Breast epithelium (tissue), 4 donors: ENCODE measurements at places on chromosomes 2 and 18.

- DNase-seq: peak; percentile 37
Observed at GRCh38 chr18:79608999-79609461, 70.6 kb upstream of the CTDP1 start.

GRCh38 chr2:230326453-230327417 lies at the start of gene SP140L:
Gene SP140L, plus strand, starts transcription at chr2:230327193. Its CDS starts 77 bp downstream, at chr2:230327270.
- peak; percentile 70 for DNase-seq

DNA sequence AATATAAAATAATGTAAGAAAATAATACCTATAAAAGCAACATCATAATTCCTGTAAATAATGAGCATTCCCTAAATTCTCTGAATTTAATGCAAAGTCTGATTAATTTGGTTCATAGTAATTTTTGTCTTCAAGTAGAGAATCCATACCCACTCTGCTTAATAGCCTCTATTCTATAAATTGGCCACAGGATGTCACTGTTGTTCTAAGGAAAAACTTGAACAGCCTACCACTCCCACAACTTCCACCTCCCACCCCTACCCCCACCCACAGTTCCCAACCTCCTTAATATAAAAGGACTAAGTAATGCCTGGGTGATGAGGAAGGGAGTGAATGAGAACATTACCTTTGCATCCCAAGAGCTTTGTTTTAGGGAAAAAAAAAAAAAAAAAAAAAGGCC lies 27.2 kb upstream of the BBS5 start:
- no peak for DNase-seq

DNA sequence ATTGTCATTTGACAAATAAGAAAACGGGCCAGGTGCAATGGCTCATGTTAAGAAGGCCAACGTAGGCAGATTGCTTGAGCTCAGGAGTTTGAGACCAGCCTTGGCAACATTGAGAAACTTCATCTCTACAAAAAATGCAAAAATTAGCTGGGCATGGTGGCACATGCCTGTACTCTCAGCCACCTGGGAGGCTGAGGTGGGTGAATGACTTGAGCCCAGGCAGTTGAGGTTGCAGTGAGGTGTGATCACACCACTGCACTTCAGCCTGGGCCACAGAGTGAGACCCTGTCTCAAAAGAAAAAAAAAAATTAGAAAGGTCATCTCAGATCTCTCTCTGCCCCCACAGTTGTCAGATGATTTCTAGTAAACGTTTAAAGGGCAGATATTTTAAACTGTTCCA lies 4.4 kb downstream of the SESTD1 start:
- DNase-seq: no peak

- DNase-seq: no peak
Observed at GRCh38 chr2:98516571-98516970, 71.9 kb downstream of the INPP4A start.

DNA sequence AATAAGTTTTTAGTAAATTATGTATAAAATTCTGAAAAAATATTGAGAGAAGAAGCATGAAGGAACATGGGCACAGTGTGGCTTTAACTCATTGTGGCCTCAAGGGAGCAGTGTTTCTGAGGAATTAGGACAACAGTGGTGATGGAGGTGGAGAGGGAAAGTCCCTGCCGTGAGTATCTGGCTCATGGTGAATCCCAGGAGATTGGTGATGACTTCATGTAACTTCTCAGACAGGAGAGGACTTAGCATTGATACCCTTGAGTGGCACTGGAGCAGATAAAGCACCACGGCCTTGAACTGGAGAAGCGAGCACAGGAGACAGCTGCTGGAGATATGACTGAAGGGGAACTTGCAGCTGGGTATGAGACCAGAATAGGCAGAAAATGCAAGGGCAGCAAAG lies 35.0 kb upstream of the LRP1B start:
- DNase-seq: no peak

DNA sequence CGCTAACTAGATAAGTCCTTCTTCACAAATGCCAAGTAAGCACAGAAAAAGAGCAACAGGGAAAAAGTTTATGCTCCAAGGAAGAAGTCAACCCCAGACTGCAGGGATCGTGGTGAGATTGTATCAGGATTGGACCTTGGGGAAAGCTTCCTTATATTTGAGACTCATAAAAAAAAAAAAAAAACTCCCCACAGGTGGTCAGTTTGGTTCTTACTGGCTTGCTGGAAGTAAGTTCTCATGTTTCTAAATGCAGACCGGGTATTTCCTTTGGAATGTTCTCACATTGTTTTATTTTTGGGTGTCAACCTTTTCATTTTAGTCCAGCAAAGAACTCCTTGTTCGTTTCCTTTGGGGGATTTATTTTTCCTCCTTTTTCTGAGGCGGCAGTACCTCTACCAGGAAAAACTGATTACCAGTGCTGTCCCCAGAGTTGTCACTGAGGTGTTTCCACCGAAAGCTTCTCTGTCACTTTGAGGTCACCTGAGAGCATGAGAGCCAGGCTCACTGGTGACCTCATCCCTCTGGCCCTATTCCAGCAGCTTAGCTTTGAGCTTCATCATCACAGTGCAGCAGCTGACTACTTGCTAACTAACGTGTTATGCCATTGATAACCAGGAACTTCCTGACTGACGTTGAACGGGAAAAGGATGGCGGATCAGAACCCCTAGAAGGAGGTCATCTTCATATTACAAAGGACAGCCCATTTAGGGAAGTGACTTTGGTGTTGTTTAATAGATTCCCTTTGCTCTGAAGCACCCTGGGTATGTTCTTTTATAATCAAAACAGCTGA lies 16.8 kb upstream of the ATP8B1 start:
- peak; percentile 88 for DNase-seq

- no peak for DNase-seq
Observed at GRCh38 chr2:183543731-183544130, 419.5 kb downstream of the NUP35 start.

DNA sequence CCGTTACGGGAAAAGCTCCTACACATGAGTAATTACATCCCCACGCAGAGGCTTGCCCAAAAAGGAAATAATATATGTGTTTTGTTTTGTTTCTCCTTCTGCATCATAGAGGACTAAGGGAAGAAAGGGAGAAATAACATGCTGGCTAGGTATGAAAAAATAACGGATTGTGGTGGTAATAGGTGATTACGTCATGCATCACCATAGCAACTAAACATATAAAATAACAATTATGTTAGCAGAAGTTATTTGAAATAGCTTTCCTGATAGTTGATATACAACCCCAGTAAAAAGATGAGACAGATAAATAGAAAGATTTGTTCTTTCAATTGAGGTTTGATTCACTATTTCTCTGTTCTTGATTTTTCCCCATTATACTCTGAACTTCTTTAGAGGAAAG lies 518.0 kb downstream of the ZNF516 start:
- no peak for DNase-seq

- DNase-seq: no peak
Observed at GRCh38 chr2:135925571-135925970, 49.3 kb upstream of the MCM6 start.

DNA sequence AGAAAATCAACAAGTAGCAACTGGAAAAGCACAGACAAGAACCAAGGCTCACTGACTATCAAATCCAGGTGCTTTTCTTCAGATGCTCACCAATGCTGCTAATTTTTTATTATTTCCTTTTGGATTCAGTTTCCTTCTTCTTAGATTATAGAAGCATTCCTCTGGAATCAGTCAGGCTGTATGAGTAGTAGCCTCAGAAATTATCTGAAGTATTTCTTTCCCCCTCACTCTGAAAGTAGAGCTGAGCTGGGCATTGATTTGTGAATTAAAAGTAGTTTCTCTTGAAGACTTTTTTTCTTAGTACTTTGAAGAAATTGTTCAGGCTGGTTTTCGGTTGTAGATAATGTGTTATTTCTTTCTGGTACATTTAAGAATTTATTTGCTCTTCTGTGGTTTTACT lies 273.7 kb downstream of the NOL4 start:
- no peak for DNase-seq

DNA sequence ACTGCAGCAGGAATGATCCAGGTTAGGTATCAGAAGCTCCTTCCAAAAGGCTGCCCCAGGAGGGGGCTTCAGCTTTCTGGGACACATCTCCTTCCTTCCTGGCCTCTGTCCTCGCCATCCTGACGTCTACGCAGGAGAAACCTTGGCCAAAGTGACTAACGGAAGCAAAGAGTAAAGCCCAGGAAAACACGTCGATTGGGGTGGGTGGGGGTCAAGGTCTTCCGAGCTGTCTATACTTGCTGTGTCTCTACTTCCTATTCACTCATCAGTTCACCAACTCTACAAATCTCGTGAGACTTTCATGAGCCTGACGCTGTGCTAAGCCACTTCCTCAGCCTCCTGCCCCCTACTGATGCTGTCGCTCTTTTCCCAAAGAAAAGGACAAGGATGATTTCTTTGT lies 212.6 kb downstream of the TNS1 start:
- DNase-seq: no peak

DNA sequence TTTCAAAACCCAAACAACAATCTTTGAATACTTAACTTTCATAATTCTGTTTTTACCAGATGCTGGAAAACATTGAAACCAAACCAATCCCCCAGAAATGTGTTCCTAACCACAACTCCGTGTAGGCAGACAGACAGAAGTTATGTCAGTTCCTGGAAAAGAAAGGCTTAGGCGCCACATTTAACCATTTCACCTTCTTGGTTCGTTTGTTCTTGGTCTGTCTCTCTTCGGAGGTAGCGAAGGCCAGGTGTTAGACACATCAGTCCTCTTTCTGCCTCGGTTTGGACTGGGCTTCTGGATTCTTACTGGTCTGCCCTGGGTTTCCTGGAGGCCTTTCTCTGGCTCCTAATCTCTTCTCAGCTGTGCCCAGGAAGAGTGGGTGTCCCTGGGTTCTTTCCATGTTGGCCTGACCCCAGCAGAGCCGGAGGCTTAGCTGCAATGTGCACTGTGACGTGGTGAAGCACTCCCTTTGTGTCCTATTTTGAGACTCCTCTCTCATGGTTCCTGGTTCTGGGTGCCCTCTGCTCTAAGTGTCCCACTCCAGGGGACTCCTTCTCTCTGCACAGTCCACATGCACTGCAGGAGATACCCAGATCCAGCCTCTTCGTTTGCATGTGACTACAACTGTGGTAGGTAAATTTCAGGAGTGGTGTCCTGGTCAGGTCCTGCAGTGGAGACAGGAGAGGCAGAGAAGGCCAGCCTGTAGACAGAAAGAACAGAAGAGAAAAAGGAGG lies 23.1 kb upstream of the RAB31 start:
- peak; percentile 53 for DNase-seq

- no peak for DNase-seq
Observed at GRCh38 chr18:50523165-50523564, 36.7 kb upstream of the MAPK4 start.

GRCh38 chr18:51278045-51278649 lies 80.7 kb upstream of the MEX3C start:
- no peak for DNase-seq

DNA sequence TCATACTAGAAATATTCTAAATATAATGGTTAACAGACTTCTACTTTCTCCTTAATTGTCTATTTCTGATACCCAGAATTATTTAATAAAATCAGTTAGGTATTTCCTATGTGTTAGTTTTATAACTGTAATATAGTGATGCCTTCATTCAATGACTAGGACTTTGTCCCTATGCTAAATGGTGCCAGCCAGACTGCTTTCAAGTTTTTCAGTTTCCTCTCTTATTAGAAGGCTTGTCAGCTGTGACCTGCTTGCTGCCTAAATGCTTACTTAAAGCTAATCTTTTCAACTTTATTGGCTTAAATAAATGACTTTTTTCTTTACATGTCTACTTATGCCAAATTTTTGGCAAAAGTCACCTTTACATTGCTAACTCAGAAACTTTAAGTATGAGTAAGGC lies 30.7 kb downstream of the BAZ2B start:
- no peak for DNase-seq

DNA sequence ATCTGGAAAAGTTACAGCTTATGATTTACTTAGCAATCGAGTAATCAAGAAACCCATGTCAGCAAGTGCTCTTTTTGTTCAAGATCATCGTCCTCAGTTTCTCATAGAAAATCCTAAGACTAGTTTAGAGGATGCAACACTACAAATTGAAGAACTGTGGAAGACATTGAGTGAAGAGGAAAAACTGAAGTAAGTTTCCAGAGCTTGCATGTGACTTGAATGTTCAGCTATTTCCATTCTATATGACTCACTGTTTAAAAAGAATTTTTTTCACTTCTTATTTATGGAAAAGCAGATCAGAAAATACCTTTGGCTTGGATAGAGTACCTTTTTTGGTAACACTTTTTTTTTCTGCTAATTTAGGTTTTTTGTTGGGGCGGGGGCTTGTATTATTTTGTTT lies 70.7 kb downstream of the PMS1 start:
- DNase-seq: no peak

DNA sequence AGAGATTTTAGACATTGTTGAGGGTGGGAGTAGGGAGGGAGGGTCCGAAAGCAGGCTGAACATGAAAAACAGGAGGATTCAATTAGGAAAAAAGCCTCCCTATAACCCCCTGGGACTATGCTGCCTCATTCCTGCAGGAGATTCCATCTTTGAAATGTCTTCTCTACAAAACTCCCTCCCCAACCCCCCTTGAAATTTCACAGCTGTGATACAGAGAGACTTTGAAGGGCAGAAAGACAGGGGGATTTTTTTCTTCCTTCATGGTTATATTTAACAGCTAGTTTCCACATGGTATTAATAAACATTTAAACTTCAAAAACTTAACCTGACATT lies 57.6 kb downstream of the TRIB2 start:
- DNase-seq: no peak

- no peak for DNase-seq
Observed at GRCh38 chr2:23206650-23207049, 178.3 kb upstream of the KLHL29 start.

GRCh38 chr2:3486047-3487027 lies 33.0 kb downstream of the ADI1 start:
- no peak for DNase-seq

- DNase-seq: no peak
Observed at GRCh38 chr2:118510807-118511206, 336.6 kb downstream of the EN1 start.

DNA sequence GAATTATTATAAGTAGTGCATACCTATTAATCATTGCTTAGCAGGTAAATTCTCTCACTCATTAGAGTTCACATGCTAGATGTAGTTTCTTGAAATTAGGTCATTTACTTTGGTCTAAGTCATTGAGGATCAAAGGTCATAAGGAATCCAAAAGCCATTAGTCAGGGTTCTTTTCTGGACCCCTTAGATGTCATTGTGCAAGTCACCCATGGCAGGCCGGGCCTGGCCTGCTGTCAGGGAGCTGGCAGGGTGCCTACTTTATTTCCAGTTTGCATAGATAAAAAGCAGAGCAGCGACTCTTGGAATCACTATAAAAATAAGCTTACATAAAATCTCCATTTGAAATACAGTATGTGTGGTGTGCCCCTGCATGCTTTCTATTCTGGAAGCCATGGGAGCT lies 91.3 kb downstream of the MEIS1 start:
- DNase-seq: no peak

GRCh38 chr2:65789923-65790675 lies 357.7 kb upstream of the SPRED2 start:
- no peak for DNase-seq

GRCh38 chr2:14358339-14358738 lies 274.2 kb upstream of the LRATD1 start:
- no peak for DNase-seq

- DNase-seq: no peak
Observed at GRCh38 chr2:46326231-46326980, 29.2 kb downstream of the EPAS1 start.

GRCh38 chr2:30566631-30567030 lies 119.6 kb downstream of the LCLAT1 start:
- DNase-seq: no peak

GRCh38 chr18:78972930-78973331 lies 6.7 kb upstream of the SALL3 start:
- no peak for DNase-seq

- DNase-seq: no peak
Observed at GRCh38 chr2:83196225-83196624, 1262.9 kb downstream of the SUCLG1 start.

GRCh38 chr2:158319269-158319668 lies 137.3 kb downstream of the CCDC148 start:
- DNase-seq: no peak

- no peak for DNase-seq
Observed at GRCh38 chr2:148022882-148023281, 2.0 kb downstream of the MBD5 start.
